ENCODE measurements at places on chromosomes 3 and 15.

- DNase-seq, result no peak
Observed at GRCh38 chr3:66004244-66004643, 34.5 kb downstream of the MAGI1 start.

DNA sequence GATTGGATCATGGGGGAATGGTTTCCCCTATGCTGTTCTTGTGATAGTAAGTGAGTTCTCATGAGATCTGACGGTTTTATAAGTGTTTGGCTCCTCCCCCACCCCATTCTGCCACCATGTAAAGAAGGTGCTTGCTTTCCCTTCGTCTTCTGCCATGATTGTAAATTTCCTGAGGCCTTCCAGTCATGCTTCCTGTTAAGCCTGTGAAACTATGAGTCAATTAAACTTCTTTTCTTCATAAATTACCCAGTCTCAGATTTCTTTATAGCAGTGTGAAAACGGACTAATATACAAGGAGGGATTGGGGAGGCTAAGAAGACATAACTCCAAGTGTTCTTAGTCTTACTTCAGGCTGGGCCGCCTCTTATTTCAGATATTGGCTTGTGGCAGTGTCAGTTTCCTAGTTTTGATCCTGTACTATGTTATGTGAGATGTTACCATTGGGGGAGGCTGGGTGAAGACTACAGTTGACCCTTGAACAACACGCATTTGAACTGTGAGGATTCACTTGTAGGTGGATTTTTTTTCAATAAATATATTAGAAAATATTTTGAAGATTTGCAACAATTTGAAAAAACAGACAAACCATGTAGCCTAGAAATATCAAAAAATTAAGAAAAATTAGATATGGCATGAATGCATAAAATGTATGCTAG, 44.9 kb downstream of the NMD3 start:
- no peak for DNase-seq

DNA sequence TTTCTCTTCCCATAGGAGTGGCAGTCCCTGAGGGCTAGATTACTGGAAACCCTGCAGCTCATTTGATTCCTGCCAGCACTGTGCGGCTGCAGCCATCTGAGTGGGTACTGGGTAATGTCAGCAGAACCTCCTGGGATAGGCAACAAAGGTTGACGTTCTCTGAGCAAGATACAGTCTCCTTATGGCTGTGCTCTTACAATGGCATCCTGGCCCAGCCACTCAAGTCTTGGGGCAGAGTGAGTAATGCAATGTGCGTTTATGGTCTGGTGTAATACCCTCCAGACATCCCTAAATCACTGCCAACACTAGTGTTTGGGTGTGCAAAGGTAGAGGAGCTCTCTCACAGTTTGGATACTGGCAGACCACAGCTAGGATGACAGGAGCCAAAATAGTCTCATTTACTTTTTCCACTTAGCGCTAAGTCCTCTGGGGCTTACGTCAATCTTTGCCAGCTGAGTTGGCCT, 775.8 kb downstream of the ZNF385D start:
- DNase-seq, result no peak

- DNase-seq, result no peak
Observed at GRCh38 chr3:43236008-43236407, 50.3 kb upstream of the SNRK start.

DNA sequence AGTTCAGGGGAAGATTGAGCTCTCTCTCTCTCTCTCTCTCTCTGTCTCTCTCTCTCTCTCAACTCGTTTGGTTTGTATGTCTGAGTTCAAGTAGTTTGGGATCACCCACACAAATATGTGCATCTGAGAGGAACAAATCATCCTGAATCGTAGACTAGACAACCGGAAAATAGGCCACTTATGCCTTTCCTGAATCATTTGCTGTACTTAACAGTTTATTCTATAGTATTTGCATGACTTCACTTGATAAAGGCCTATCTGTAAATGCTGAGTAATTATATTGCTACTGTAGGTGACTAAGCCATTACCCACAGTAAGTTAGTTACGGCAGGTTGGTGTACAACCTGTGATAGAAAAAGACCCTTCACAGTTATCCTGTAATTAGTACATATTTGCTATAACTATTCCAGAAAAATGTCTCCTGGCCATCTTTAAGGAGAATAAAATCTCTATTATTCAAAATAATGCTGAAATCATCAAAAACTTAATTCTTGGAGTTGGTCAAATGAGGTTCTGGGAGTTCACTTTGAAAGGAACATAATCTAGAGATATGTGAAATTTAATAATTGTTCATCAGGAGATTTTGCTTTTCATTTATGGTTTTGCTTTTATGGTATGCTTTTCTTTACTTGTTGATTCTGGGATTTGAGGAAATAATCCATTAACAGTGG, 31.1 kb downstream of the OXSM start:
- DNase-seq, result no peak

DNA sequence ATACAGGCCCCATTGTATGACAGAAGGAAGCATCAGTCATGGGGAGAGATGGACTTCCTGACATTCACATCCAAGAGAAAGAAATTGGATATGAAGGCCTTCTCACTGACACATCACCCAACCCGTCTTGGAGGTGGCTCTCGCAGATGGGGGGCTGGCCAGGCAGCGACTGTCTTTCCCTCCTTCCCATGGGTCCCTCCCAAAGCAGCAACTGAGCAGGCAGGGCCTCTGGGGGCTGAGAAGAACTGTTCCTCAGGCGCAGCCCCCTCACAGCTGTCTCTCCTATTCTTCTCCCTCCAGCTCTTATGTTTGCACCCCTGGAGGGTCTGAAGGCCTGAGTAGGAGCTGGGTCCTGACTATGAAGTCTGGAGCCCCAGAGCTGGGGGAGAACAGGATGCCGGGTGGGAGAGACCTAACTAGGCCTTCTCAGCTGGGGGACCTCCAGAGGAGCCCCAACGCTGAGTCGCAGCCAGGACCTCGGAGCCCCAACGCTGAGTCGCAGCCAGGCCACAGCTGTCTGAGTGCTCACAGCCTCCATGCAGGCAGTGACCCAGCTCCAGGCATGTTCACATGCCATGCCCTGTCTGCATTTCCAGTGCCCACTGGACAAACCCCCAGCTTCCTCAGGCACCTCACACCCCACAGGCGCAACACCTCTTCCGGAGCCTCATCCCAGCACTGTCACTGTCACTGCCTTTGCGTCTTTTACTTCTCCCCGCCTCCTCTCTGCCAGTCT, 29.6 kb downstream of the UMPS start:
- DNase-seq, result no peak

GRCh38 chr15:48984811-48985352, 21.2 kb upstream of the SHC4 start:
- DNase-seq, result no peak

DNA sequence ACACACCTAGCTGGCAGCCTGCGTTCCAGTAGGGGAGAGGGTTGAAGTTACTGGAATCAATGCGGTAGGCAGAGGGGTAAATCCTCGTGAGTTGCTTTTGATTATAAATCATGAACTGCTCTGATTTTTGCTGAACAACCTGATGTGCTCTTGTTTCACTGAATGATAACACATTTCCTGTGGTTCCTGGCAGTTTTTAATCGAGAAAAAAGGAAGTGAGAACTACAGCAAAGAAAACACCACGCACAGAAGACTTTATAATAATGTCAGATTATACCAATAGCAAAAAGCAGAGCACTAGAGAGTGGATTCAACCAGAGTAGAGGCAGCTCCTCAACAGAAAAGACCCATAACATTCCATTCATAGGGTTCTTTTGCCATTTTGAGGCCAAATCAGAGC, 200.8 kb upstream of the STRIT1 start:
- DNase-seq, result no peak

DNA sequence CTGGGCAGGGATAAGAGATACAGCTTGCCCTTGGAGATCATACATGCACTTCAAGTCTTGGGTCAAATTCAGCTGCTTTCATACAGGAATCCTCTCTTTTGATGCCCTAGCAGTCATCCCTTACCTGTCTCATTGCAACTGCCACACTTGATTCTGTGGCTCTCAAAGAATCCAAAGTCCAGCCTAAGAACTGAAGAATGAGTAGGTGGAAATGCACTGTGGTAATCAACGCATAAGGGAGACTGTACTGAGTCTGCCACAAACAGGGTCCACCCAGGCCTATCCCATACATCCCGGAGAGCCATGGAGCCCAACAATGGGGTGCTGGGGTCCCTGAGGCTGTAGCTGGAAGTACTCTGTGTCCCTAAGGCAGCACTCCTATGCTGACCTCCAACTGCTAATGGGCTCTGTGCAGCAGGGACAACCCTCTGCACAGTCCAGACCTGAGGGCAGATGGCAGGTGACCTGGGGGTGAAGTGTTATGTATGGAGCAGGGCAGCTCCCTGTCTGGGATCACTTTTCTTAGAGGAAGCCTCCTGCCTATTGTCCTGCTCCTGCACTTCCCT, 1.7 kb upstream of the VPS18 start:
- no peak for DNase-seq

- DNase-seq, result no peak
Observed at GRCh38 chr15:63517628-63518027, 13.2 kb downstream of the USP3 start.

DNA sequence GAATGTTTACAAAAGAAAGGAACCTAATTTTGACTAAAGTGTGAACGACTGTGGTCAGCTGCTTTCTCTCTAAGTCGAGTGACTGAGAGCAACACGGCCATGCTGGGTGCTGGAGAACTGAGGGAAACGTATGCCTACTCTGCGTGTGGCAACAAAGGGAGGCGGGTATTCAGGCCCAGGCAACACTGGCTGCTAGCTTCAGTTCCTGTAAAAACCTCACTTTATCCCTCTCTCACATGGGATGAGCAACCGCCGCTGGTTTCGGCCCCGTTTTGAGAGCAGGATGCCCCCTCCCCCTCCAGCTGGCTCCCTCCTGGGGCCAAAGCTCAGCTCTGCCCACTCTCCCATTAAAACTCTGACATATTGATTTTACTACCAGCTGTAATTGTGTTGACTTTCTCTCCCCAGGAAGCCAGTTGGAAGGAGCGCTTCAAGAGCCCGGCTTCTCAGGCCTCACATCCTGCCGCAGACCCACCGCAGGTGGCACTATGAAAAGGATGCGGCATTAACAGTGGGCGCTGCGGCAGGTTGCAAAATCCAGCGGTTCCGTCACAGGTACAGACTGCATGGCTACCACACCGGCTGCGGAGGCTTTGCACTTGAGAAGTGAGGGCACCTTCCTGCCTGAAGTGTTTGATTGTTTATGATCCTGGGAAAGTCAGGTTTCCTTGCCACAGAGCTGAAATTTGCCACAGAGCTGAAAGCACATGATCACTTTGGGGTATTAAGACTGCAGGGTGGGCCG, 12.7 kb downstream of the PLXND1 start:
- no peak for DNase-seq

GRCh38 chr3:70064194-70064779, 64.8 kb downstream of the SAMMSON start:
- DNase-seq, result no peak

DNA sequence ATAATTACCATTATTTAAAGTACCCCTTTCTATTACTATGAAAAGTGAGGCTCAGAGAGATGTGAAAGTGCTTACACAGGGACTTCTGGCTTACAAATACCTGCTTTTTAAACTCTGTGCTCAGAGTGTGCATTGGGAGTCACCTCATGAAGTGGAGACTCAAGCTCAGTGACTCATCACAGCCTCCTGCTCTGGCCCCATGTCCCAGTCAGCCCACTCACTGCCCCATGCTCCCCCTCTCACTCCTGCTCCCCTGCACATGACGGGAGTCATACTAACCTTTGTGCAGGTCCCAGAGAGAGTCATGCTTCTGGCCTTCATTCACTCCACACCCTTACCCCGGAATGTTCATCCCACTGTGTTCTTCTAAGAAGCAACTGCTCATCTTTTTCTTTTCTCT, 20.2 kb downstream of the CCR1 start:
- DNase-seq, result no peak

DNA sequence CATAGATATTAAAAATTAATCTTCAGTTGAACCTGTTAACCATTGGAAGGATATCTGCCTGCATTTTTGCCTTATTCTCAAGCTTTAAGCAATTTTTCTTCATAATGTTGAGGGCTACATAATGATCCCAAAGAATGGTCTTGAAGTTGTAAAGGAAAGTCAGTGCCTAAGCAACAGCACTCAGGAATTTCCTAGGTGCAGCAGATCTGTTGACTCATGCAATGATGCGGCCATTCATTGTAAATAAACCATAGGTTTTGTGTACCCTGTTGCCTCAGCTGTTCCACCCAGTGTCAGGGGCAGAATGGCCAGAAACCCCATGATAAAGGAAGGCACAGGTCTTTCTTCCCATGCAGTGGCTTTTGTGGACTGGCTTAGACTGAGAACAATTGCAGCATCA, 78.4 kb upstream of the TRIM42 start:
- no peak for DNase-seq

DNA sequence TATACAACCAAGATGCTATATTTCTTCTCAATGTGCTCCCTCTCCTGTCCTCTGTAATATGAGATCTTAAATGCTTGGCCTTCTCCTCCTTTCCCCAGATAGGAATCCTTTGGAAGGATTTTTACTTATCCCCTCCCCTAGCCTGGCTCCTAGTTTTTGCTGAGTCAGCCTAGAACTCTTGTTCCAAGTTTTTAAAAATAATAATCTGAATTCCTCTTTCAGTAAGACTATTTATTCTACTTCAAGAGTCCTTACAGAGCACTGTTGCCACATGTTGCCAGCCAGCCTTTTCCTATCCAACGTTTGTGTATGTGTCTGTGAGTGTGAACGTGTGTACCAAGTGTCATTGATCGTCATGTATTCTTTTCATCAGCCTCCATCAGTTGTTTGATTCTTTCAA, 11.0 kb upstream of the KCNMB2 start:
- no peak for DNase-seq

- no peak for DNase-seq
Observed at GRCh38 chr3:111519178-111519855, 22.7 kb upstream of the CD96 start.

DNA sequence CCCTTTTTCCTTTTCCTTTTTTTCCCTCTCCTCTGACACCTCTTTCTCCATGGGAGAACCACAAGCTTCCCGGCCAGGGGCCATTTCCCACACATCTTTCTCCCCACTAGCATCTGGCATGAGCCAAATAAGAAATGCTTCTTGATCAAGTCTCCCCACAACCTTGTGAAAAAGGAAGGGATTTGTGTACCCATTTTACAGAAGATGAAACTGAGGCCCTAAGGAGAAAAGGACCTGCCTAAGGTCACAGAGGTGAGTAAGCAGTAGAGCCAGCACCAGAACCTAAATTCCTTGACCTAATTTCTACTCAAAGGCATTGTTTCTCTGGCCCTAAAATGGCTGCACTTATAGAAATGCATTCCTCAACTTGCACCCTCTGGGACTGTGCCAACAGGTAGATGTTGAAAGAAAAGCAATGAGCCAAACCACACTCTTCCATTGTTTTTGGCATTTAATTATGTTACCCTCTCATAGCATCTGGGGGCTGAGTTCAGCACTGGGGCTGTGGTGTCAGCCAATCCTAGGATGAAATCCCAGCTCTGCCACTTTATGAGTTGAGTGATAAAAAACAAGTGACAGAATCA, 81.7 kb upstream of the TLE3 start:
- no peak for DNase-seq

- DNase-seq, result no peak
Observed at GRCh38 chr3:19455546-19455945, 307.2 kb downstream of the KCNH8 start.

Measured in stimulated activated CD8-positive, alpha-beta memory T cell treated with anti-CD3 and anti-CD28 coated beads, Interleukin-4, amount 100 ng/mL, for 4 hours (primary cell).